ENCODE measurements at places on chromosomes 2 and 18.

DNA sequence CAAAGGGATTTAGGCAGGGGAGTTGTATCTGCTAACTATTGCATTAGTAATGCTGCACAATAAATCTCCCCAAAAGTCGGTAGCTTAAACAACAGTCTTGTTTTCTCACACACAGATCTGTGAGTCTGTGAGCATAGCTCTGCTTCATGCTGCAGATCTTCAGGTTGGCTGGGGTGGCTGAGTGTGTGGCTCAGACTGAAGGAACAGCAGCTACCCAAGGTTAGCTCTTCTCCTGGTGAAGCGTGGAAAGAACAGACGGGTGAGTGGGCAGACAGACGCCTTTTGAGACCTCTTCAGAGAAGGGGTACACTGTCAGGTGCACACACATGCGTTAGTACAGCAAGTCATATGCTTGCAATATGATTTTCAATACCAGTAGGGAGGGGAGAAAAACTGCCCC is 3.9 kb upstream of the CCDC85A start:
- no peak overlapping the region for H3K4me3 ChIP-seq
- H3K27ac ChIP-seq, result no peak overlapping the region
- H3K36me3 ChIP-seq, result no peaks in the 10 kb centered on the region
- peaks cover 11% of the 10 kb centered on the region for H3K4me1 ChIP-seq
- DNase-seq, result no peak

GRCh38 chr2:2649109-2650072 is 318.3 kb upstream of the MYT1L start:
- no peaks in the 10 kb centered on the region for H3K4me1 ChIP-seq
- no peaks in the 10 kb centered on the region for H3K27me3 ChIP-seq
- no peak overlapping the region for H3K4me3 ChIP-seq
- no peak for DNase-seq

- DNase-seq, result no peak
- no peak overlapping the region for H3K4me3 ChIP-seq
- H3K27me3 ChIP-seq, result no peaks in the 10 kb centered on the region
- H3K36me3 ChIP-seq, result no peaks in the 10 kb centered on the region
These were observed 394.8 kb upstream of the ATP5MC3 start for GRCh38 chr2:175576270-175576669.

DNA sequence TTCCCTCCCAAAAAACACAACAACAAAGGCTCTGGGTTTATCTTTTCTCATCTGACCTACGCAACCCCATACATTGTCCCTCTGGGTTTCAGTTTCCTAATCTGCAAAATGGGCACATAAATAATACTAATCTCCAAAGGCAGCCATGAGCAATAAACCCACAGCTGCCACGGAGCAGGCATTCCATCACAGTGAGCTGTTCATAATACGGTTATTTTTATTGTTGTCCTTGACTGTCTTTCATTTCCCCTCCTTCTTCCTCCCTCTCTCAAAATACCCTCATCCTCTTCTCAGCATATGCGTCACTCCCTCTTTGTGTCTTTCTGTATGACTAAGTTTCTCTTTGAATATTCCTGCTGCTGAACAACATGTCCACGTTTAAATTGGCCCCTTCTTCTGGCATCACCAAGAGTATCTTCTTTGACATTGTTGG is 129.8 kb upstream of the CAB39 start:
- peaks cover 42% of the 10 kb centered on the region for H3K4me1 ChIP-seq
- peak overlapping the region; percentile 77 for H3K27ac ChIP-seq
- no peaks in the 10 kb centered on the region for H3K27me3 ChIP-seq
- H3K4me3 ChIP-seq, result no peak overlapping the region
- peak; percentile 71 for DNase-seq
- H3K36me3 ChIP-seq, result no peaks in the 10 kb centered on the region

GRCh38 chr2:154495455-154495868 is 203.0 kb upstream of the KCNJ3 start:
- H3K4me3 ChIP-seq, result no peak overlapping the region
- no peaks in the 10 kb centered on the region for H3K27me3 ChIP-seq
- no peaks in the 10 kb centered on the region for H3K4me1 ChIP-seq

GRCh38 chr2:200695191-200695590 is 109.4 kb downstream of the AOX1 start:
- H3K27ac ChIP-seq, result peak overlapping the region; percentile 25
- H3K27me3 ChIP-seq, result no peaks in the 10 kb centered on the region
- H3K4me3 ChIP-seq, result no peak overlapping the region
- peak; percentile 27 for DNase-seq
- H3K4me1 ChIP-seq, result peaks cover 19% of the 10 kb centered on the region
